Suppressor macrophage treated with lipopolysaccharide for 1 hour (primary cell): ENCODE measurements at places on chromosomes 1 and 21.
A peak's percentile ranks its signal among the peaks of the same experiment; 100 is the strongest.

DNA sequence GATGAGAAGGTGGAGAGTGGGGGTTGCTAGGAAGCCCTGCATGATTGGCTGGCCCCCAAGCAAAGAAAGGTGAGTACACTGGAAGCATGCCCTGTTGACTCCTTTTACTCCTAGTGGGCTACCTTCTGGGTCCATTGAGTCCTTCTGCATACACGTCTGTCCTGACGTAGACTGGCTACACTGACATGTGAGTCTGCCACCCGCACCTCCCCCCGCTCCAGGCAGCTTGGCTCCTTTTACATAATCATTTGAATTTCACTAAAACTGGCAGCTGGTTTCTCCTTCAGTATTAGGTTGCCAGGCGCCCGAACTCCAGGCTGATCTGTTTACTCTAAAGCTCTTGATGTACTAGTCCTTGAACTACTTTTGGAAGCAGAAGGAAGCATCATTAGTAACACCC is 8.7 kb downstream of the MRPS21 start:
- no peak for DNase-seq

GRCh38 chr21:31275901-31276300 is 68.2 kb downstream of the TIAM1 start:
- no peak for DNase-seq

DNA sequence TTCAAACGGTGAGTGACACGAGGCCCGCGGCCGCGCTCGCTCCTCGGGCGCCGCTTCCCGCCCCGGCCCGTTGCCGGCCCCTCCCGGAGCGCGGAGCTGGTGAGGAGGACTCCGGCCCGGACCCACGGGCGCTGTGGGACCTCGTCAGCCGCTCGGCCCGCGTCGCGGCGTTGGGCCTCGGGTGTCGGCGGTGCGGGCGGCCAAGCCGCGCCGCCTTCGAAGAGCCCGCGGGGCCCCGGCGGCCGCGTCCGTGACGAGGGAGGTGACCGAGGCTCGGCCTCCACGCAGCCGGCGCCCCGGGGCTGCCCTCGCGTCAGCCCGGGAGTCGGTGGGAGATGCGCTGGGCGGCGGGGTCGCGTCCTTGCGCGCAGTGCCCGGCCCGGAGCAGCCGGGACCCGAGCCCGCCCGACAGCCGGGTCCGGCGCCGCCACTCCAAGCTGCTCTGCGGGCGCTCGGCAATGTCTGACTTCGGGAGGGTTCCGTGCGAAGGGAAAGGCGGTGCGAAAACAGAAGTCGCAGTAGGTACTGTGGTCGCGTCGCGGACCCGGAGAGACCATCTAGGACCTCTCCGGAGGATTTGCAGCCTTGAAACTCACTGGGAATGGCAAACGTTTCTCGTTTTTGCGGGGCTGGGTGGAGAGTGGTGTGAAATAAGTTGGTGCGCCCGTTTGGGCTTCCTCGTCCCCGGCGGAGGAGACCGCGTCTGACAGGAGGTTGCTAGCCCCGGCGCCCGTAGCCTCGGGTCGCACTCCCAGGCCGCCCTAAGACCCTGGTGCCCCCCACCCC is 829 bp downstream of the SPEN start:
- peak; percentile 66 for DNase-seq

DNA sequence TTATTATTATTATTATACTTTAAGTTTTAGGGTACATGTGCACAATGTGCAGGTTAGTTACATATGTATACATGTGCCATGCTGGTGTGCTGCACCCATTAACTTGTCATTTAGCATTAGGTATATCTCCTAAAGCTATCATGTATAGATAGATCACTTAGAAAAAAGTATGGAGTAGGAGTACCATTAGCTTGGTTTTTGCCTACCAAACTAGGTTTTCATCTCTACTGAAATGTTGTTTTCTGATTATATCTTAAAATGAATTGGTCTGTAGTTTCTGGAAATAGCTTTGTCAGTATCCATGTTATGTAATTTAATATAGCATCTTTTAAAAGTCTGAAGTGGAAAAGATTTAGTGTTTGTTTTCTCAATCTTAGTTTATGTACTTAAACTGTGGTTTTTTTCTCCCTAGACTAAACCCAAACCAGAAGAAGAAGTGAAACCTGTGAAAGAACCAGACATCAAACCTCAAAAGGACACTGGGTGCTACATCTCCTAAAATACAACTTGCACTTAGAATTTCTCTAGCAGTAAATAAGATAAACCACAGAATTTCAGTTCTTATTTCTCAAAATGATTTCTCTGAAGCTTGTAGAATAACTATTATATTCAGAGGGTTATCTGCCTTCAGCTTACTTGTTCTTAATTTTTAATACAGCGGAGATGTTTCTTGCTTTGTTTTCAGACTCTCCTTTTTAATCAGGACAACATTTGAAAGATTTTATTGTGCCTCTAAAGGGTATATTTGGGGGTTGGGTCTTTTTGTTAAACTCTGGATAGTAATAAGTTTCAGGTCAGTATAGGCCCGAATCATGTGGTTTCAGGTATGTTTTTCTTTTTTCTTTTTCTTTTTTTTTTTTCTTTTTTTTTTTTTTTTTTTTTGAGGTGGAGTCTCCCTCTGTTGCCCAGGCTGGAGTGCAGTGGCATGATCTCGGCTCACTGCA is 4.5 kb upstream of the FAM177B start:
- DNase-seq, result peak; percentile 39

- no peak for DNase-seq
Observed at GRCh38 chr1:179820226-179820970, 57.2 kb downstream of the TOR1AIP2 start.

GRCh38 chr1:185693654-185694053 is 40.5 kb upstream of the HMCN1 start:
- DNase-seq, result no peak

GRCh38 chr1:19923137-19923952 is at the start of gene PLA2G2E:
PLA2G2E (minus strand) TSS chr1:19923617; CDS start chr1:19923559, 58 bp downstream.
- no peak for DNase-seq

GRCh38 chr21:46362946-46363345 is 39.0 kb downstream of the PCNT start:
- no peak for DNase-seq

GRCh38 chr1:63772876-63773275 is 941 bp upstream of the ROR1 start:
- no peak for DNase-seq

- no peak for DNase-seq
Observed at GRCh38 chr1:62311473-62311943, 7.7 kb downstream of the KANK4 start.

DNA sequence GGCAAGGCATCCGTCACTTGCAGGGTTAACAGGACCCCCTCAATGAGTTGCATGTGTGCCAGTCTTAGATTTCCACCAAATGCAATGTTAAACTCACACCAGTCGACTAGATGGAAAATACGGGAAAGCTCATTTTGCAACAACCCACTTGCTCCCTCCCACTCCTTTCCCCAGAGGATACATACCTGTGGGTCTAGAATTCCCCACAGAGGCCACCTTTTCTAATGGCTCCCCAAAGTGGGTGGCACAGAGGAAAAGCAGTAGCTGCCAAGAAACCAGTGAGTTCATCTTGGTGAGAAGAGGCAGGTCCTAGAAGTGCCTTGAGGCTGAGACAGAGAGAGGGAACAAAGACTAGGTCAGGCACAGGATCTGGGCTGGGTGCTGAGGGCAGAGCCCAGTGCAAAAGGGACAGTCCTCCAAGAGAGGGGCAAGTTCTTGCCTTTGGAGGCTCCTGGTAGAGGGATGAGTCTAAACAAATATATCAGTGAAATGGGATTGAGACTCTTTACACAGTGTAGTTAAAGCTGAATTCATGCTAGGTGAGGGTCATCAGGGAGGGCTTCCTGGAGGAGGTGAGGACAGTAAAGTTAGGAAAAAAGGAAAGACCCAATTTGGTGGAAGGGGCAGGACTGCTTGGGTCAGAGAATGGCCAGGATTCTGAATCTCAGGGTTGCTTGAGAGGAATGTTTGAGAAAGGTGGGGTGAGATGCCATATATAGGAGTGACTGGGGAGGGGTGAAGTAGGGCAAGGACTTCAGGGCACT is 3.5 kb downstream of the KISS1 start:
- no peak for DNase-seq

DNA sequence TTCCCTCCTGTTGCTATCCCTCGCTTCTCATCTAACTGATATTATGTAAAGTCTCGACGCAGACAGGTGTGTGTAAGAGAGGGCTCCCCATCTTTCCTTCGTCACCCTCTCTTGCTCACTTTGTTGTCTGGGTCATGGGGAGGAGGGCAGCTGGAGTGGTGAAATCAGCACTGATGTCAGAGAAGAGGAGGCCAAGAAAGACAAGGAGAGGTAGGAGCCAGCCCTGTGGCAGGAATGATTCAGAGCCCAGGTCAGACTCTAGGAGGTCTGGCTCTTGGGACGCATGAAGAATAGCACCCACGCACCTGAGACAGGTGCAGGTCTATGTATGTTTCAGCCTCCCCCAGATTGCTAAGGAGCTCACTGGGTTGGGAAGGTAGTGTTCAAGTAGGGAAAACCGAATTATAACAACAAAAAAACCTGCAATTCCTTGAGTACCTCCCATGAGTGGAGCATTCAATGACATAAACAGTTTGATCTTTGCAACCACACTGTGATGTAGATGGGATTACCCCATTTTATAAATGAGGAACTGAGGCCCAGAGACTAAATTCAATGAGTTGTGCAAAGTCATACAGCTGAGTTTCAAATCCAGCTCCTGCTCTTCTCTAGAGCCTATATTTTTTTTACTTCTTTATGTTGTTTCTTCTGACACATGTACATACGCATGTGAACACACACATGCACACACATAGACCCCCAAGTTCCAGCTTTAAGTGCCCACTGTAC is 10.4 kb downstream of the NUAK2 start:
- DNase-seq, result peak; percentile 89

GRCh38 chr21:34132926-34133325 is 59.5 kb downstream of the MRPS6 start:
- DNase-seq, result peak; percentile 32

- no peak for DNase-seq
Observed at GRCh38 chr1:56686169-56686568, 41.1 kb downstream of the PRKAA2 start.

DNA sequence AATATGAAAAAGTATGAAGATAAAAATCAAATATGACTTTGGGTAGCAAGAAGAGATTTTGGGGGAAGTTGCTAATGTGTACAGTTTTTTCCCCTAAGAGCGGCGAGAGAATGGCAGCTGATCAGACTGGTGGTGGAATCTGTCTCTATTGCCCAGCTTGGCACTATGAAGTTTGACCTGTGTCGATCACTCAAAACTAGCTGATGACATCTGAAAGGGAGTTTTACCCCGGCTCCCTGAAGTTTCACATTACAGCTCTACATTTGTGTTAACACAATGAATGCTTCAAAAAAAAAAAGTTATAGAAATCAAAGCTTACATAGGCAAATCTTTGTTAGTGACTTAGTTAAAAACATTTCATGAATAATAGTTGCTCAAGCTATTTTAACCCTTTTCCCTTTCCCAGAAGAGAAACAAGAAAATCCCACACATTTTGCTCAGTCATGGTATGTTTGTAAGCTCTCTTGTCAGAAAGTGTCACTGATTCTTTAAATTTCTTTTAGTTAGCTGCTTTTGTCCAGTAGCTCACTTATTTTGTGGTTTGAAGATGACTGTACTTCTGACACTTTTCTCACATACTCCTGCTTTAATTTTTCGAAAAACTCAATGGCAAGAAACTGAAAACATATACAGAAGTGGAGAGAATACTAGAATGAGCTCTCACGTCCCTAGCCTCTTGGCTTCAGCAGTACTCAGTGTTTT is 41.3 kb downstream of the DYRK1A start:
- peak; percentile 42 for DNase-seq

DNA sequence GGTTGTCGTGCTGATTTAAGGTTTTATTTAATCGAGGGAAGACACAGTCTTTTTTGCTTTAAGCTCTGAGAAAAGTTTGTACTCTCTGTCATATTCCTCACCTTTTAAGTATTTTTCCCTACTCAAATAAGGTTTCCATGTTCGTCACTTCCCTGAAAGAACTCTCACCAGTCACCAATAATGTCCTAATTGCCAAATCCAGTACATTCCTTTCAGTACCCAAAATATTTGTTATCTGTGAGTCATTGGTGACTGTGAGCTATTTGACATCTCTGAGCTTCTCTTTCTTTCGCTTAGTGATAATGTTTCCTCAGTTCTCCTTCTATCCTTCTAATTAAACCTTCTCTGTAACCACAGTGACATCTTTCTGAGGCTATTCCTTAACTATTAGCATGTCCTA is 874.2 kb upstream of the ADGRL2 start:
- peak; percentile 26 for DNase-seq

DNA sequence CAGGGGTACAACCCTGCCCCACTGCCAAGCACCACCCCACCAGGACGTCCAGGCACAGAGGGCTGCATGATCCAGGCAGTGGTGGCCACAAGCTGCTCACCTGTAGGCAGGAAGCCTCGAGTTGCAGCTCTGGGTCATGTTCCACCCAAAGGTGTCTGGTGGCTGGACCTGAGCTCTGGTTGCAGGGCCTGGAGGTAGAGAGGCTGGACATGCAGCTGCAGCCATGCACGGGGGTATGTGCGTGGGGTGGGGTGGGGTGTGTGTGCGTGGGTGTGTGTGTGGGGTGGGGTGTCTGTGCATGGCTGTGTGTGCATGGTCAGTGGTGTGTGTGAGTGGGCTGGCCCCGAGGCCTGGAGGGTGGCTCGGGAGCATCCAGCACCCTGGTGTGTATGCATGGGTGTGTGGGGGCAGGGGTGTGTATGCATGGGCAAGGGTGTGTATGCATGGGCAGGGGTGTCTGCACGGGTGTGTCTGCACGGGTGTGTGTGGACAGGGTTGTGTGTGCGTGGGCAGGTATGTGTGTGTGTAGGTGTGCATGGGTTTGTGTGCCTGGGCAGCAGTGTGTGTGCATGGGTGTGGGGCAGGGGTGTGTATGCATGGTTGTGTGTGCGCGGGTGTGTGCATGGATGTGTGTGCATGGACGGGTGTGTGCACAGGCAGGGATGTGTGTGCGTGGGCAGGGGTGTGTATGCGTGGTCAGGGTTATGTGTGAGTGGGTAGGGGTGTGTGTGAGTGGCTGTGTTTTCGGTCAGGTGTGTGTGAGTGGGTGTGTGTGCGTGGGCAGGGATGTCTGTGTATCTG is 15.6 kb downstream of the ARHGEF16 start:
- no peak for DNase-seq

- no peak for DNase-seq
Observed at GRCh38 chr1:212959266-212960220, 9.2 kb downstream of the VASH2 start.

GRCh38 chr1:50348449-50349241 is 74.6 kb downstream of the DMRTA2 start:
- DNase-seq, result peak; percentile 74

DNA sequence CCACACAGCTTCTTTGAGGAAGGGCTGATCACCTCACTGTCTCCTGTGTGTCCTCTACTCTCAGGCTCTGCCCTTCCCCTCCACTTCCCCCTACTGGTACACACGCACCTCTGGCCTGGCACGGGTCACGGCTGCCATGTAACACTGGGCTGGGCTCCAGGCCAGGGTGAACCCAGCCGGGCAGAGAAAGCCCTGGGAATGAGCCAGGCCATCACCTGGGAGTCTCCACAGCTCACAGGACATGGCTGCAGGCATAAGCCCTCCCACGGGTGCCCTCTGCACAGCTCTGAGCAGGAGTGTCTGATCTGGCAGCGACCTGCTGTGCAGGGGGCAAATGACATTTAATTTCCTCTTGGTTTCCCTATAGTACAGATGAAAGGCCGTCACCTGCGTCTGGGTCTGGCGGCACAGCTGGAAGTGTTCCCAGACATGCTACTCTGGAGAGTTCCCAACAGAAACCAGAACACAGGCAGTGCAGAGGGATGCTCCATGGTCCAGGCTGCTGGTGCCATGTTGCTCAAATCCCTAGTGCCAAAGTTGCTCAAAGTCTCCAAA is 61.2 kb downstream of the ERI3 start:
- no peak for DNase-seq
